Activated naive CD8-positive, alpha-beta T cell treated with anti-CD3 and anti-CD28 coated beads, Interleukin-2, amount 10 ng/mL, durations not matched to agents 7 days and 5 days (primary cell): ENCODE measurements at places on chromosomes 12 and 14. TPM values are rescaled to one million over a fixed set of nuclear protein-coding genes. Genes with fewer than 3 reads are reported as not detected.

DNA sequence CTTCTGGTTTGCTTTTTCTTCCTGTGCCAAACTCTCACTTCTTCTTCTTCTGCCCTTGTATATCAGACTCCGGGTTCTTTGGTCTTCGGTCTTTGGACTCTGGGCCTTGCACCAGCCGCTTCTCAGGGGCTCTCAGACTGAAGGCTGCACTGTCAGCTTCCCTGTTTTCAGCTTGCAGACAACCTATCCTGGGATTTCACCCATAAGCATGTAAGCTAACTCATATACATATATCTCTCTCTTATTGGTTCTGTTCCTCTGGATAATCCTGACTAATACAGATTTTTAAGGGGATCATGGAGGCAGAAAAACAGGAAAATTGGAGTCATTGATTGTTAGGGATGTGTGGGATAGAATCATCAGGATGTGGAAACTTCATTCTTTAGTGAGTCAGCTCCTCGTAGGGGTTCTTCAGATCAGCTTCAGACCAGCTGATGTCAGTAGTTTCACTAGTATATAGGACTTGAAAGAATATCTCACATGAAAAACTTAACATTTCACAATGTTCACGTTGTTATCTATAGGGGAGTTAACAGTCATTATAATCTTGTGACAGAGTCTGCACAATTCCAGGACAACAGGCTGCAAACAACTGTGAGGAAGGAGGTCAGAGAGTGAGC is 102.9 kb downstream of the RASSF9 start:
- no peak for DNase-seq

DNA sequence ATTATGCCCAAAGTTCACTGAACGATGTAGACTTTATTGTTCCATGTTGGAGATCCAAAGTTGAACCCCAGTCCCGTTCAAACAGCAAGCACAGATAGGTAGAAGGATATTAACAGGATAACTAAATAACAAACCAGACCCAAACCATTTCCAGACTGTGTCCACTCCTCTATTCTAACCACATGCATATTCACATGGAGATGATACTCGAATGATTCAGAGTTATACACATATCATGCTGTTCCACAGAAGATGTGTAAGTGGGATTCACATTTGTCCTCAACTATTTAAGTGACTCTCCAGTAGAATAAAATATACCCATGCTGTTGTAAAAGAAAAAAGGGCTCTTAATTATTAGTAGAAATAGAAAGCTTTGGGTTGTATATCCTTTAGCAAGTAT is 185.9 kb downstream of the ITPR2 start:
- no peak for DNase-seq

- no peak for DNase-seq
These were observed 231.6 kb downstream of the CACNA1C start for GRCh38 chr12:2284321-2284813.

- no peak for DNase-seq
These were observed 14.9 kb downstream of the ASPG start for GRCh38 chr14:104100171-104101085.

DNA sequence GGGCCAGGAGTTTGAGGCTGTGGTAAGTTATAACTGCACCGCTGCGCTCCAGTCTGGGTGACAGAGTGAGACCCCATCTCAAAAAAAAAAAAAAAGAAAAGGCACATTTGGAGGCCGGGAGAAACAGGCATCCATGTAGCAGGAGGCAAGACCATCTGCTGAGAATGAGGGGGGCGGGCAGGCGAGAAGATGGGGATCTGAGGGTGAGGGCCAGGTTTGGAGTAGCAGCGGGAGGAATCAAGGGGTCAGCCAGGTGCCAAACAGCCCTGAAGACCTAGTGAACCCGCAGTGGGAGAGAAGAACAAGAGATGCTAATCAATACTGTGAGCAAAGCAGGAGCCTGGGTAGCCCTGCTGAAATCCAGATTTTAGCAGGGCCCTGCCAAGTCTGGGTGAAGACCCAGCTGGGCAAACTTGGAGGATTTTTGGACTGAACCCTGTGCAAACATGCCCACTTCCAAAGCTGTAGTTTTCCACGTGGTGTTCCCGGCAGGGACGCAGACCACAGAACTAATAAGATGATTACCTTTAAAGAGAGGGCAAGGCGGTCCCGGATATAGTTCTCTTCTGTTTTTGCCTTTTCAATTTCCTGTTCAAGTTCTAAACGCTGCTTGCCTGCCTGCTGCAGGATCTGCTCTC is 61.0 kb downstream of the NIN start:
- no peak for DNase-seq

GRCh38 chr12:71551529-71551928 is 111.9 kb downstream of the LGR5 start:
- no peak for DNase-seq

DNA sequence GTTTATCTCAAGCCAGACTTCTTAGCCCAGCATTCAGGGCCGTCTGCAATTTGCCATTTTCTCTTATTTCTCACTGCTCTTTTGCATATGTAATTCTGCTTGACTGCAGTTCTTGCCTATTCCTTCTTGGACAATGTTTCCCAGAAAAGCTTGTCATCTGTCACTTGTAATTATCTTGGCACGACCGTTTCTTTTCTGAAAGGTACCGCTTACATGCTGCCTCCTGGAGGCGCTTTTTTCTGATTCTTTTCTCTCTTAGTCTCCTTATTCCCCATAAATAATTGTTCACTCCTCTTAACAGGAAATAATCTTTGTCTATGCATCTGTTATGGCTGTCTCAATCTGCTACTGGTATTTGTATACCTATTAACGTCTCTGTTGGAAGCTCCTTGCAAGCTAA is 1.2 kb upstream of the ALDH1L2 start:
- no peak for DNase-seq

- DNase-seq: no peak
These were observed 164.2 kb upstream of the SOX5 start for GRCh38 chr12:24113701-24114100.

- no peak for DNase-seq
These were observed 37.5 kb downstream of the ERH start for GRCh38 chr14:69360438-69361108.

- no peak for DNase-seq
These were observed 334.1 kb upstream of the RGS6 start for GRCh38 chr14:71597955-71598660.

DNA sequence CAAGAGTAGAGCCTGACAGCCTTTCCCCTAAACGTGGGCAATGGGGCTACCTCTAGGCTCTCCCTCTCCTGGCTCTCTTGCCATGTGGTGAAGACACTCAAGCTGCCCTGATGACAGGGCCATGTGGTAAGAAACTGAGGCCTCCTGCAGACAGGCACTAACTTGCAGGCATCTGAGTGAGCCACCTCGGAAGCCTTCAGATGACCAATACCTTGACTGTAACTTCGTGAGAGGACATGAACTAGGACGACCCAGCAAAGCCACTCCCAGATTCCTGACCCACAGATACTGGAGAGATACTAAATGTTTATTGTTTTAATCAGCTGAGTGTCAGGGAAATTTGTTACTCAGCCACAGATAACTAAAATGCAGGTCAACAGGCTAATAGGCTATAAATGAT is 96.4 kb downstream of the EFCAB11 start:
- no peak for DNase-seq

The KCNH3 gene
- 5.8 TPM for total RNA-seq

- DNase-seq: no peak
These were observed 2.1 kb upstream of the RNASE13 start for GRCh38 chr14:21036751-21037150.

GRCh38 chr12:96352161-96352835 is 47.9 kb downstream of the CDK17 start:
- no peak for DNase-seq

The ZC2HC1C gene
- total RNA-seq: 1.5 TPM

DNA sequence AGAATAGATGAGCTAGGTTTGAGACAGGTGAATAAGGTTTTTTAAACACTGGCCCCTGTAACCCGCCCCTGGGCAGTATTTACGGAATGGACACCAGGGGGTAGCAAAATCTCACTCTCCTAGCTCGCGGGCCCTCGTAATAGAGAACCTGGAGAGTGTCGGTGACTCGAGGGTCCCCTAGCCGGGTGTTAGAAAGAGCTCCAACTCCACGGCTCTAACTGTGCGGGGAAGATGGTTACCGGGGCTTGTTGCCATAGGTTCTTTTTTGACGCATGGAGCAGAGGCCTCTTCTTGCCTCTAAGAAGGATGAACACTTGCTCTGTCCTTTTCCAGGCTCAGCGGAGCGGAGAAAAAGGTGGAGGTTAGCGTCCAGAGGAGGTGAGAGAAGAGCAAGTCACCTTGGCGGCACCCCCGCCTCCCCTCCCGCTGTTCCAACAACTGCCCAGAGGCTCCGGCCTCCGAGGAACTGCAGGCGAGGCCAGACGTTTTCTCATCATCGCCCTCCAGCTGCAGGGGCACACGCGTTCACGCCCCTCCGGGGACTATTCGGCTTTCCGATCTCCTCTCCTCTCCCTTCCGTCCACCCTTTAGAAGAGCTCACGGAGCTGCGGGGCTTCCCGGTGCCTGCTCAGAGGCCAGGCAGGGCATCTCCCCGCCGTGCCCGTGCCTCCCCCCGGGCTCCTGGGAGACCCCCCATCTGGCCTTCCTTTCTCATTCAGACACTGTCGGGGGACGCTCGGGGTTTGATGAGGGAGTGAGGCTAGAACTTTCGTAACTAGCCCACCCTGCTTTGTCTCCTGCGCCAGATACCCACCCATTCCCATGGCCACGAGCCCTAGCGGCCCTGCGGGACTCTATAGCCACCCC is 1.4 kb upstream of the ARHGEF40 start:
- peak; percentile 45 for DNase-seq

- DNase-seq: no peak
These were observed 20.3 kb upstream of the SYCP3 start for GRCh38 chr12:101759396-101760047.

The PLCZ1 gene
- not detected for total RNA-seq

The SMCO2 gene
- not detected for total RNA-seq

DNA sequence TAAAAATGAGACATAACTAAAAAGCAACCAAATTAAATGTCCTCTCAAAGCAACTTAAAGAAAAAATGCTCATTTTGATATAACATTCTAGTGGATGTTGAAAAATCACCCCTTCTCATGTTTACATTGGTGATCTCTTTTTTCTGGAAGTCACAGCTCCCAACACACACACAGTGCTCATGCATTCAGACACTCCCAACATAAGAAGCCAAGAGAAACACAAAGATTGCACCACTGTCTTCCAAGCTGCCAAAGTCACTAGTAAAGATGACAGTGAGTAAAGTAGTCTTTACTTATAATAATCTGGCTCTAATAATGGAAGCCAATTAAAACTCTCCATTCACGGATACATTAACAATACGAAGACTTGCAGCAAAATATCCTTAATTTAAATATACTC is 218.4 kb downstream of the NTF3 start:
- DNase-seq: no peak

The KLHL42 gene
- total RNA-seq: 16.8 TPM

The PTPRQ gene
- not detected for total RNA-seq

DNA sequence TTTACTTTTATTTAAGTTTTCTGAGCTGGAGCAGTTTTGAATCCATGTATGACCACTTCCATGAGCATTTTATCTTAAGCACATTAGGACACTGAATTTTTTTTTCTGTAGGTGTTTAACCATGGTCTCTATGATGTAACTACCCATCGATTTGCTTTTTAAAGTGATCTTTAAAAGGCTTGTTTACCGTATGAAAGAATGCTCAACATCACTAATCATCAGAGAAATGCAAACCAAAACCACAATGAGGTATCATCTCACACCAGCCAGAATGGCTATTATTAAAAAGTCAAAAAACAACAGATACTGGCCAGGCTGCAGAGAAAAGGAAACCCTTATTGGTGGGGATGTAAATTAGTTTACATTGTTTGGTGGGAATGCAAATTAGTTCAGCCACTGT is 23.0 kb downstream of the GLRX5 start:
- no peak for DNase-seq

The LLPH gene
- 35.1 TPM for total RNA-seq

- DNase-seq: no peak
These were observed 41.4 kb downstream of the BCAT1 start for GRCh38 chr12:24907464-24907863.

The RBM23 gene
- total RNA-seq: 91.7 TPM

The KRT83 gene
- not detected for total RNA-seq

The CRACR2A gene
- 36.9 TPM for total RNA-seq
